MV-4-11 (cell line): ENCODE measurements at places on chromosomes 3 and 15.

DNA sequence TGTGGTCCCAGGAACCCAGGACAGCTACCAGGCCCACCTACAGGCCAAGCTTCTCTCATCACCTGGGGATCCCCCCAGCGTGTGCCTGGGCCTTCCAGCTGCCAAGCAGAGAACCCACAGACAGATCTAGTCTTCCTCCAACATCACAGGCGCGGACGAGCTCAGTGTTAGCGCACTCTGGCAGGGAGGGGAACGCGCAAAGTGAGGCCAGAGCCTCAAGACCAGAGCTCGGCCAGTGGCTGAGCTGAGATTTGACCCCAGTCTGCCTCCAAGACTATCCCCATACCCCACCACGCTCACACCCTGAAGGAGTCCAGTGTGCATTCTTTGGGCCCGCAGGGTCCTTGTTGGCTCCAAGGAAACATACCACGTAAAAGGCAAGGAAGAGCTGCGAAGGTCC lies 5.1 kb downstream of the MFGE8 start:
- no peak for DNase-seq

DNA sequence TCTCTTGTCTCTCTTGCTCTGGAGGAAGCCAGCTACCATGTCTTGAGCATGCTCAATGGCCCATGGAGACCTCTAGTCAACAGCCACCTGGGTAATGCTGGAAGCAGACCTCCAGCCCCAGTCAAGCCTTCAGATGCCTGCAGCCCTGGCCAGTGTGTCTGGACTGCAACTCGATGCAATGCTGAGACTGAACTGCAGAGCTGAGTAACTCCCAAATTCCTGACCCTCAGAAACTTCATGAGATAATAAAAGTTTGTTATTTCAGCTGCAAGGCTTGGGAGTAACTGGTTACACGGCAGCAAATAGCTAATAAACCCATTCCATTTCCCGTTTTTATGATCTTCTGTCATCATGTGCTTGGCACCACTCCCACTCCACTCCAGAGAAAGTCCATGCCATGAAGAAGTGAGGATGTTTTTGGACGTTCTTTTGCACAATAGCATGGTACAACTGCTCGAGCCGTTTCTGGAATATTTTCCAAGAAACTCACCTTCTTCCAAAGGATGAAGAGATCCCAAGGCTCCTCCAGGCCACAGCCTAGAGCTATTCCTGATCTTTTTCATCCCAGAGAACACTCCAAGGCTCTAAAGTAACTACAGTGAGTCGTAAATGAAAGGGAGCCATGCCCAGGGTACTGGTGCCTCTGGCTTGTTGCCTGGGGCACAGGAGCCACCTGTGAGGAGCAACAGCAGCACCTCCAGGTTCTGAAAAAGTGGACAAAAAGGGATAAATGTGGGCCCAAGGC lies 72.0 kb upstream of the KLF13 start:
- no peak for DNase-seq

- peak; percentile 36 for DNase-seq
Measured at GRCh38 chr15:75732809-75733451, 20.3 kb upstream of the CSPG4 start.

DNA sequence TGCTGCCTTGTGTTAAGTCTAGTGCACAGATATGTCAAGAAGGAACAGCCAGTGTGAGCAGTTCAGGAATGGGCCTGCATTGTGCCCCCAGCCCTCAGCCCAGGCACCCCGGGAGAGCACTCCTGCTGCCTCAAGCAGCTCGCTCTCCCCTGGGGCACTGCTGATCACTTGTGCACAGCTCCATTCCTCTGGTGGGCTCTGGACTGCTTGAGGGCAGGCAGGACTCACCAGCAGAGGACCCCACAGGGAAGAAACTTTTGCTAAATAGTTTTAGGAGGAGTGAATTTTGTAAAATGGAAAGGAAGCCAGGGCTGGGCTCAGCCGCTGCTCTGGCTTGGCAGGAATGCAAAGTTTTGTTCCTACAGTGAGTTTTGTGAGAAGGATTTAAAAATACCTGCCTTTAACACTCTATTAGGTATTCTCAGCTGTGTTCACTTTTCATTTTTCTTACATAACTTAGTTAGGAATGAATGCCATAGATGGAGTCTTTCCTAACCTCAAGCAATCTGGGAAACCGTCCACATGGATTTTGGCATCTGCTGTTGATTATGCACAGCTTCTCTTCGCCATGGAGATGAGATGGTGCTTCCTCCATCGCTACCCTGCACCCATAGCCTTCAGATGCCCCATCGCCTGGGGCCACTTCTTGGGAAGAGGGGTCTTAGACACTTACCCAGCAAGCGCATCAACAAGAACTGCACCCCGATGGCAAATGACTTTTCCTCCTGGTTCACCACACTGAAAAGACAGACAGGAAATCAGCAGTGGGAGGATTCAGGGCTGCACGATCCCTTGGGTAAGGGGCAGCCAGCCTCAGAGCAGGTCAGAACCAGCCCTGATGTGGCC lies 42.3 kb upstream of the RAB6B start:
- no peak for DNase-seq

DNA sequence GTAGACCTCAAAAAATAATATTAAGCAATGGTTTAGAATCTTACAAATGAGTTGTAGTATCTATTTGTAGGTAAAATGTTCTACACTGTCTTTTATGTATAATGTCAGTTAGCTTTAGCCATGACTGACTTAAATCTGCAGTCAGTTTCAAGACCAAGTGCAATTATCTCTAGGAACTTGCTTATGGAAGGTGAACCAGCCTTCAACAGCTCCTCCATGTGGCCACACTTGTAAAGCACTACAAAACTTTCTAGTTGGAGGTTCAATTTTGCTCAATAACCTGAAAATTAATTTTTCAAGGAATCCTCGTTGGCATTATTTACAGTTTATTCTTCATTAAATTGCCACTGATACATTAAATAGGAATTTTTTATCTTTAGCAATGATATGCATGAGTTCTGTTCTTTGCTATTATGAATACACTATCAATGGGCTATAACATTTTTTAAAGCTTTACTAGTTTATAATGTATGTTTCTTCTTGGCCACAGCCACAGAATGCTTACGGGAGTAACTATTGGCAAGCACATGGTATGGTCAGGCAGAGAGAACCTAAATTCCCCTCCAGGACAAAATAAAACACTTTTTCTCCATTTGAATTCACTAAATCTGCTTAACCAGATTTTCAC lies 315.3 kb upstream of the UBE2E2 start:
- DNase-seq: peak; percentile 12

GRCh38 chr3:79250746-79251145 lies 517.1 kb downstream of the ROBO1 start:
- DNase-seq: peak; percentile 50

DNA sequence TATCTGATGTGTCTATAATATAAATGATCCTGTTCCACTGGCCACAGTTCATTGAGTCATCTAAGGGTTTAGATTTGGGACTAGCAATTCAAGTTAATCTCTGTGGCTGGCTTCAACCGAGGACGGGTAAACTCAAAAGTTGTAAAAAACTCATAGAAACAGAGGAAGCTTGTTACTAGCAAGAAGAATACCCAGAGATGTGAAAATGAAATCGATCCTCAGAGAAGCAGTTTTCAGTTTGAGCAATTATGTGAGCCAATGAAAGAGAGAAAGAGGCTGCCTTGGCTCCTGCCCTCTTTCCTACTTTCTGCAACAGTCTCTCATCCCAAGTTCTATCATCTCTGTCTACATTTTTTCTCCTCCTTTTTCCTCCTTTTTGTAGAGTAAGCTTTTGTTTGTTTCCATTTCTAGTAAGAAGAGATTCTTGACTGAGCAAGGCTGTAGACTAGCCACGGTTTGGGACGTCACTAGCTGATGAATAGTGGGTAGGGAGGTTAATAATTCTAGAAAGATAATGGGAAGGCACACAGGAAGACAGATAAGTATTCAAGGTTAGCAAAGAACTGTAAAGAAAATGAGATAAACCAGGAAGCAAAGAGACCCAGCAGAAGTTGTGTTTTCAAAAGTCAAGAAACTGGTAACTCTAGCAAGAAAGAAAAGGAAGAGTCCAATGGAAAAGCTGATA lies 298.9 kb upstream of the NR2F2 start:
- no peak for DNase-seq

DNA sequence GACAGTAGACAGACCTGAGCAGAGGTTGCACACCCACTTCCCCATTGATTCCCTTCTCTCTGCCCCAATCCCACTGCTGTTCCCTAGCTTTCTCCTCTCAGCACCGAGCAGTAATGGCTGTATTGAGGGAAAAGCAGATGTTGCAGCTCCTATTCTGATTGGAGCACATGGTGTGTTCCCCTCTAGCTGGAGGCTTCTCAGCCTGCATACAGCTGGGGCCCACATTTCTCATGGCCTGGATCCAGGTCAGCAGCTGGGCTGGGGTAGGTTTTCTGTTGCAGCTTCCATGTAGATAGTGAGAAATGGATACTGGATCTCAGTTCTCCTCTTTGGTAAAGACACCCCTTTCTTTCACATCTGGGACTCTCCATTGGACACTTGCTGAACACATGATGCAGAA lies 50.1 kb downstream of the RYR3 start:
- no peak for DNase-seq

DNA sequence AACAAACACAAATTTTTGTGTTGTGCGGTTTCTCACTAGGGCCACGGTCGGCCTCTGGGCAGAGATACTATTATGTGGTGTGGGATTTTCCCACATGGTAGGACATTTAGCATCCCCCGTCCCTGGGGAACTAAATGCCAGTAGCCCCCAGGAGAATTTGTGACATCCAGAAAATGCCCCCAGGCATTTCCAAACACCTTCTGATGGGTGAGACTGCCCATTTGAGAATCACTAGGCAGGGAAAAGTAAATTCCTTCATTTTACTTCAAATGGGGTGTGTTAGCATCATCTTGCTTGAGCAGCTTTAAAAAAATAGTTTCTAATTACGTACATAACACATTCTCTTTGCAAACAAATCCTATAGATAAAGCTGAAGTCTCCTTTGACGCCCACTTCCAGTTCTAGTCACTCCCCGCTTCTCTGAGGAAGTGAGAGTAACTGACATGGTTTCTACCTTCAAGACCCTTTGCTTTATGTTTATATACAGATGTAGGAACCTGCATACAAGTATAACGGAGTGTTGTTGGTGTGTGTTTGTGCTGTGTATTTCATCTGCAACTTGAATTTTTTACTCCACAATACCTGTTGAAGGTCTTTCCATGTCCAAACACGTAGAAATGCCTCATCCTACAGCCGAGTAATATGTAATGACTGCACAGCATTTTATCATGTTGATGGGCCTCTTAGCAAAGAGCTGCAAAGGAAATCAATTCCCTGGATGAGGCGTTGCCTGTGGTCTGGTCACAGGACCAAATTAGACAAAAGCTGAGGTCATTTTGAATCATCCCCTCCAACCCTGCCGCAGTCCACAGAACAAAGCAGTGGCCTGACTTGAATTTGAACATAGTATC lies 31.4 kb upstream of the ZBTB38 start:
- peak; percentile 94 for DNase-seq

DNA sequence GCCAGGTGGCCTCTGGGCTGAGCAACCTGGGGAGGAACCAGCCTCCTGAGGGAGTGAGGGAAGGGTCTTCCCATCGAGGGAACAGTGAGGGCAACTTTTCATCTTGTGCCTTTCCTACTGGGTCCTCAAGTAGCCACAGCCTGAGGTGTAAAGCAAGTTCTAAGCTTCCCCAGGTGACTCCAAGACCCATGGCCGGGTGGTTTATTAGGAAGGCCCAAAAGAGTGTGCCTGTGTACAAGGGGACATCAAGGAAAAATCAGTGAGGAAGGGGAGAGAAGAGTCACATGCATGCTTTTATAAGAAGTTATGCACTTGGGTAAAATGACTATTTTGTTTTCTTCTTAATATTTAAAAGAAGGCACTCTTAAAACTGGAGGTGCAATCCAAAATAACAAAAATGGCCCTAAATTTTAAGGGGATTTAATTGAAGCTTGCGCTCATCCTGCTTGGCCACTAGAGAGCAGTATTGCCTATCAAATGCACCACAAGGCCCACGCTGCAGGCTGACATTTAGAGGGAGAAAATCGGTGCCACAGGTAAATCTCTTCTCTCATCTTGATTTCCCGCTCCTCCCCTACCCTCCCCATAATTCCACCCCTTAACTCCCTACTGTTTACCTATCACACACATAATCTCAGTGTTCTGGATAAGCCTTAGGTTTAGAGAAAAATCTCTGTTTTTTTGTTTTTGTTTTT lies 6.7 kb downstream of the NANOGP8 start:
- no peak for DNase-seq
